A172 (cell line): ENCODE measurements at places on chromosomes 7 and 10.
A peak's percentile ranks its signal among the peaks of the same experiment; 100 is the strongest.

GRCh38 chr10:121899727-121900126 lies 28.1 kb downstream of the ATE1 start:
- no peak for DNase-seq

DNA sequence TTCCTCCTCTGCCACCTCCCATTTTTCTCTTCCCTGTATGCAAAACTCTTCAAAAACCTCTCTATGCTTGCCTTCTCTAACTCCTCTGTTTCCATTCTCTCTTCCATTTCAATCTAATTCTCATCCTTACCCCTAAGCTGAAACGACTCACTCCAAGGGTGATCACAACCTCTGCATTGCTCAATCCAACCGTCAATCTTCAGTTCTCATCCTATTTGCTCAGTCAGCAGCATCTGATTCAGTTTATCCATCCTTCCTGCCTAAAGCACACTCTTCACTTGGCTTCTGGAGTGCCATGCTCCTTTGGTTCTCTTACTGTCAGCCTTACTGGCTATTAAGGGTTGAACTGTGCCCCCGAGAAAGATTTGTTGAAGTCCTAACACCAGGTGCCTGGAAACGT lies 163.5 kb upstream of the NEBL start:
- DNase-seq, result no peak

DNA sequence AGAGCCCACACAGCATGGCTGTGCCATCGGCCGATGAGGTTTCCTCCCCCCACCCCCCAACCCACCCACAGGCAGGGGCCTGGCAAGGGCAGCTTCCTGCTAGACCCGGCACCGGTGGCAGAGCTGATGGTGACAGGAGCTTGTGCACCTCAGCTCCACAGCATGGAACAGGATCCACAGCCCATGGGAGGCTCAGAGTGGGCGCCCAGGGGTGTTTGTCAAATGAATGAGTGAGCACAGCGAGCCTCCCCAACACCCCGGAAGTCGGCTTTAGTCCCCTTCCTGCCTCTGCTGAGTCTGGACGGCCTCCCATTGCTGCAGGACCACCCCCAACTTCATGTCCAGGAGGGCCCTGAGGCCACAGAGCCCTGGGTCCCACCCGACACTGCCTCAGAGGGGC lies 68.9 kb downstream of the PDGFA start:
- no peak for DNase-seq

GRCh38 chr7:30888747-30889146 lies 22.9 kb upstream of the AQP1 start:
- DNase-seq, result peak; percentile 95

DNA sequence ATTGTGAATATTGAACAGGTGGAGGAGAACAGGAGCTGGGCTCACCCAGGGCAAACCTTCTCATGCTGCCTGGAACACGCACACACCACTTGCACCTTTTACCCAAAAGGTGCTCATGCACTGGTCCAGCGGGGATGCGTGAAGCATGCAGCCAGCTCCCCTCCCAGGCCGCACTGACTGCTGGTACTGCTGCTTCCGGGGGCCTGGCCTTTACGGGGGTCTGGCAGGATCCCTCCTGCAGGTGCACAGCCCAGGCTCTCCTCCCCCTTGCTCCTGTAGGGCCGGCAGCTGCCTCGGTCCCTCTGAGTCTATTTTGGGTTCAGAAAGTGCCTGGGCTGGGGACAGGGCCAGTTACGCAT lies 221.7 kb downstream of the DNAJB6 start:
- DNase-seq, result no peak

- no peak for DNase-seq
Observed at GRCh38 chr7:1053816-1054370, 9.5 kb downstream of the GPR146 start.

DNA sequence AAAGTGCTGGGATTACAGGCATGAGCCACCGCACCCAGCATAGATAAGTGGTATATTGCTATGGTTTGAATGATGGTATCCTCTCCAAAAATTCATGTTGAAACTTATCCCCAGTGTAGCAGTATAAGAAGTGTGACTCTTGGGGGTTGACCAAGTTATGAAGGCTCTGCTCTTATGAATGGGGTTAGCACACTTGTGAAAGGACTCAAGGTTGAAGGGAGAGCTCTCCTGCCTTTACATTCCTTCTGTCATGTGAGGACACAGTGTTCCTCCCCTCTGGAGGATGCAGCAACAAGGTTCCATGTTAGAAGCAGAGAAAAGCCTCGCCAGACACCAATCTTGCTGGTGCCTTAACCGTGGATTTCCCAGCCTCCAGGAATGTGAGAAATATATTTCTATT lies 58.0 kb downstream of the ADK start:
- no peak for DNase-seq

DNA sequence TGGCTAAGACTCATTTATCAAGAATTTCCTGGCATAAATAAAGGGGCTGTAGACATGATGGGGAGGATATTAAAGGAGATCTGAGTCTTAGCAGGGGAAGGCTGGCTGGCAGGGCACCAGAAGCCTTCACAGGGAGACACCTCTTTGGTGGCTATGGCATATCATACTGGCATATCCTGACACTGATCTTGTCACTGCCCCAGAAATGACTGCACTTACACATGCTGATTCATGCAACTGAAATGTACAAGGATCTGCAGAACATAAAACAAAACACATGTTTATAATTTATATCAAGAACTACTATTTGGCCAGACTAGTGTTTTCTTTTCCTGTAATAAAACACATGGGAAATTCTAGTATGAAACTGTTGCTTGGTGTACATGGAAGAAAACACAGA lies 5.5 kb upstream of the LIPN start:
- DNase-seq, result peak; percentile 20

- DNase-seq, result no peak
Observed at GRCh38 chr10:126964190-126964589, 59.0 kb downstream of the DOCK1 start.

DNA sequence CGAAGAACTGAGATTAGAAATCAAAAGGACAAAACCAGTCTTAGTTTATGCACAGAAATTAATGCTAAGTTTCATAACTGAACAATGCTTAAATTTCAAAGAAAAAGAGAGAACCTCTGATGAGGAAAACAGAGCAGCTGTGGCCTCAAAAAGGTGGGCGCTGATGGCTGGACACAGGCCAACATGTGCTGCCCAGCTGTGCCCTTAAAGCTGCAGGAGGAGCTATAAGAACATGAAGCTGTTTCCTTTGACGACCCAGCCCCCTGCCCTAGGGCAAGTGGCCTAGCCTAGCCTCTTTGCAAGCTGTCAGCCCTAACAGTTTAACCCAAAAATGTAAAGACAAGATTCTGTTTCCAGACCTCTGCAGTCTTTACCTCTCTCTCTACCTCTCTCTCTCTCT lies 107.7 kb downstream of the GRID1 start:
- no peak for DNase-seq

- no peak for DNase-seq
Observed at GRCh38 chr7:121341933-121342332, 13.1 kb downstream of the WNT16 start.

DNA sequence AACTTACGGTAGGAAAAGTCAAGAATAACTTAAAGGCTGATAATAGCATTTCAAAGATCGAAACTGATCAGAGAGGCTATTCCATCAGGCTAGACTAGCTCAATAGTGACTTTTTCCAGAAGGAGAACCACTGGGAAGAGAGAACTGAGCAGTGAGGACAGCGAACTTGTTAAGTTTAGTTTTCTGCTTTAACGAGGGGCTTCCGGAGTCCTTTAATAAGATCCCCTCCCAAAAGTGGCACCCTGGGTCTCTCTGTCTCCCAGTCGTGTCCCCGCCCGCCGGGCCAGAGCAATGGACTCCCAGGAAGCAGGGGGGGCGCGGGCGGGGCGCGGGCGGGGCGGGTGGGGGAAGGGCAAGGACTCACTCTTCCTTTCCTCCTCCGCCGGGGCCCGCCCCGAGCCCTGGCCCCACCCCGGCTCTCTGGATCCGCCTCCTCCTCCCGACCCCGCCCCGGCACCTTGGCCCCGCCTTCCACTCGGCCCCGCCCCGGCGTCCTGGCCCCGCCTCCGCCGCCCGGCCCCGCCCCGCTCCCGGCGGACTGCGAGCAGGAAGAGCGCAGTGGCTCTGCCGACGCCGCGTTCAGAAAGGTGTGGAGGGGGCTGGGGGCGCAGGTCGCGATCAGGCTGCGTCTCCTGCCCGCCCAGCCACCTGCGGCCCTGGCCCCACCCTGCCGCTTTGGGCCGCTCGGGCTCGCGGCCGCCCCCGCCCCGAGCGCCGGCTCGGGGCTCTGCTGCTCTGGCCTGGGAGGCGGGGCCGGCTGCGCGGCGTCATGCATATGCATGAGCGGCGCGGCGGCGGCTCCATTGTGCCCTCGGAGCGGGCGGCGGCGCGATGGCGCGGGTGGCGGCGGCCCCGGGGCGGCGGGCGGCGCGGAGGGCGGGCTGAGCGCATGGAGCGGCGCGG lies at the start of gene ZMIZ2:
Gene ZMIZ2 (plus strand): TSS at position 803 of the 903 bp plus-strand sequence. CDS start 7,403 bp downstream, outside the sequence.
- peak; percentile 77 for DNase-seq

GRCh38 chr7:157769526-157770215 lies 432.9 kb downstream of the DNAJB6 start:
- DNase-seq, result no peak

DNA sequence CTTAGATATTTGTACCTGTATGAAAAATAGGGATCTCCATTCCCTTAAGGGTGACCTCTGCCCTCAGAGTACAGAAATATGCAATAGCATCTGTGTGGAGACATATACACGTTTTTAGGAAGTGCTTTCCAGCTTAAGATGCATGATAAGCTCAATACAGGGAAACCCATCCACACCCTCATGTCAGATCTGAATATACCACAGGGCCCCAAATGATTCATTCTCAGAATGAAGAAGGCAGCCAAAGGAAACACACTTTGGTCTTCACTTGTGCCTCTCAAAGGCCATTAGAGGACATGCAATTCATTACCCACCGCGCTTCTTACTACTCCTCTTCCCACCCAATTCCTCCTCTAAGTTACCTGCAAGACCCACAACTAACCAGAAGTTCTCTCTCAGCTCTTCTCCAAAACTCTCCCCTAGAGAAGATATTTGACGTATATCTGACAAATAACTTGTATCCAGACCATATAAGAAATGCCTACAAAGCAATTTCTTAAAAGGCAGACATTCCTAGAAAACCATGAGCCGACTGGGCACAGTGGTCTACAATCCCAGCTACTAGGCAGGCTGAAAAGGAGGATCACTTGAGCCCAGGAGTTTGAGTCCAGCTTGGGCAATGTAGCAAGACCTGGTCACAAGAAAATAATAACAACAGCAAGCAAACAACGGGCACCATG lies 103.0 kb downstream of the OAT start:
- no peak for DNase-seq

GRCh38 chr7:137975221-137975620 lies 26.7 kb downstream of the CREB3L2 start:
- DNase-seq, result no peak

- peak; percentile 10 for DNase-seq
Observed at GRCh38 chr7:114973147-114973546, 51.3 kb downstream of the MDFIC start.

- no peak for DNase-seq
Observed at GRCh38 chr7:107213193-107213788, 44.5 kb downstream of the HBP1 start.

GRCh38 chr10:29377333-29377961 lies 88.6 kb downstream of the LYZL1 start:
- DNase-seq, result peak; percentile 46

- no peak for DNase-seq
Observed at GRCh38 chr7:107118109-107118900, 50.5 kb upstream of the HBP1 start.

DNA sequence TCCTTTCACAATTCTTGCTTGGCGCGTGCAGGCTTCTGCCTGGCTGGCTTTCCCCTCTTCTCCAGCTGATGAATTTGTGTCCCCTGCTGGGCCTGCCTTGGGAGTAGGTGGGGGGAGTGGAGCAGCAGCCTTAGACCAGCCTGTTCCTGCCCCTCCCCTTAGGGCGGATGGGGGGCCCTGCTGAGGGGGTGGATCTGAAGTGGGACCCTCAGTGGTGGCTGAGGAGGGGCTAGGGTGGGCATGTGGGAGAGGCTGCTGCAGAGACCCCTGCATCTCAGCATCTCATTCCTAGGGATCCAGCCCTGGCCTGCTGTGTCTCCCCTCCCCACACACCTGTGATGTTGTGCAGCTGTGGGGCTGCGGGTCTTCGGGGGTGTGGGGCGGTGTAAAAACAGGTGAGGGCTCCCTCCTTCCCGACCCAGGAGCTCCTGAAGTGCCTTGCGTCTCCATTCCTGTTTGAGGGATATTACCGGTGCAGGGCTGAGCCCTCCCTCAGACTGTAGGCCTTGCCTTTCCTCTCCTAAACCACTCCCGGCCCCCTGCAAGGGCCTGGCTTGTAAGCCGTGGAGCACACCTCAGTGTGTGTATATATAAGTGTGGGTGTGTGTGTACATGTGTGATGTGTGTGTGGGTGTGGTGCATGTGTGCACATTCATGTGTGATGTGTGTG lies 24.7 kb downstream of the ADCYAP1R1 start:
- DNase-seq, result no peak

DNA sequence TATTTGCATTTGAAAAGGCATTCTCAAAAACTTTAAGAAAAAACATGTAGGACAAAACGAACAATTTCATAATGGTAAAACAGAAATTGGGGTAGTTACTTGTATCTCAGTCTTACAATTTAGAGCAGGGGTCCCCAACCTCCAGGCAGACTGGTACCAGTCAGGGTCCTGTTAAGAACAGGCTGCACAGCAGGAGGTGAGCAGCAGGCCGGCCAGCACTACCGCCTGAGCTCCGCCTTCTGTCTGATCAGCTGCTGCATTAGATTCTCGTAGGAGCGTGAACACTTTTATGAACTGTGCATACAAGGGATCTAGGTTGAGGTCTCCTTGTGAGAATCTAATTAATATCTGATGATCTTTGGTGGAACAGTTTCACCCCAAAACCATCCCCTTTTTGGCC lies 77.3 kb downstream of the SEMA3A start:
- no peak for DNase-seq

- no peak for DNase-seq
Observed at GRCh38 chr10:48780341-48780740, 95.7 kb downstream of the WDFY4 start.

DNA sequence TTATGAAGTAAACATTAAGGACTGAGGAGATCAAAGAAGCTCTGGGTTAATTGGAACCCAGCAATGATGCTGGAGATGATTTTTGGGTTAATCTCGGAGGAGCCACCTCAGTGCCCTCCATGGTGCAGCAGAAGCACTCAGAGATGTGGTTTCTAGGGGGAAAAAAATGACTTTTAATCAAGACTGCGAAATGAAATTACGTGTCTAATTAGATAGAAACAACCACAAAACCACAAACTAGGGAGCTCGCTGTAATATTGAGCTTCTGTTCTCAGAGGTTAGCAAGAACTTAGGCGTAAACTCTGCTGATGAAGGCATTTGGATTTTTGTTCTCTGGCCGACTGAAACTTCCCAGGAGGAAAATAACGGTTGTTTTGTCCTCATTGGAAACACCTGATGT lies 319.0 kb downstream of the GRID1 start:
- no peak for DNase-seq
